ENCODE measurements at places on chromosomes 12 and 14. TPM values are rescaled to one million over a fixed set of nuclear protein-coding genes. Genes with fewer than 3 reads are reported as not detected.

The LBHD2 gene
- total RNA-seq = not detected

The JPH4 gene
- 0.21 TPM for total RNA-seq

The OAS1 gene
- total RNA-seq = 34.1 TPM

The PELI2 gene
- 1.6 TPM for total RNA-seq

The LRRC10 gene
- not detected for total RNA-seq

The FGFR1OP2 gene
- 30.9 TPM for total RNA-seq

The PLA2G1B gene
- not detected for total RNA-seq

The BIN2 gene
- 0.08 TPM for total RNA-seq

The SCN8A gene
- 1.6 TPM for total RNA-seq

The PTGER2 gene
- 3.8 TPM for total RNA-seq

The CLEC4D gene
- total RNA-seq = not detected

The PRIMA1 gene
- 0.45 TPM for total RNA-seq

The CLEC6A gene
- total RNA-seq = not detected

The TMEM253 gene
- total RNA-seq = 0.88 TPM

The TSHR gene
- not detected for total RNA-seq

The CCDC175 gene
- not detected for total RNA-seq

The FANCM gene
- 4.0 TPM for total RNA-seq

The STK38L gene
- 10.4 TPM for total RNA-seq

The PGF gene
- 5.0 TPM for total RNA-seq

The BMAL2 gene
- total RNA-seq = 17.4 TPM

The ANG gene
- 12.2 TPM for total RNA-seq

Measured in A549 treated with AZD2906 at 1 μM for 4 hours (cell line).